ENCODE measurements at places on chromosomes 4 and X.

DNA sequence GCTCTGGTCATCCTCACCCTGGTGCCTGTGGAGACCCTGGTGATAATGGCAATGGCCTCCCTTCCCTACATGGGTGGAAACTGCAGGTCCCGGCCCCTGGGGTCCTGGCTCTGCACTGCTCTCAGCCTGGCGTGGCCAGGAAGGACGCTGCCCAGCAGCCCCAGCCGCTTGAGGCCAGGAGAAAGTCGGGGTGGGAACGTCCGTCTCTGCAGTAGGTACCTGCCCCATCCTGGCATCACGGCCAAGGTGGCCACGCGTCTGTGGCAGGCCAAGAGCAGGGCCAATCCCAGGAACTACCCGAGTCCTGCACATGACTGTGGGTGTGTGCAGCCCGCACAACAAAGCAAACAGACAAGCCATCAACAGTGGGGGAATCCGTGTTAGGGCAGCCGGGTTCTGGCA, 33.8 kb downstream of the FGFRL1 start:
- H3K27ac ChIP-seq: no peak overlapping the region
- H3K4me1 ChIP-seq: peaks cover 7% of the 10 kb centered on the region
- peaks cover 57% of the 10 kb centered on the region for H3K27me3 ChIP-seq
- H3K36me3 ChIP-seq: no peaks in the 10 kb centered on the region
- no peak for DNase-seq

DNA sequence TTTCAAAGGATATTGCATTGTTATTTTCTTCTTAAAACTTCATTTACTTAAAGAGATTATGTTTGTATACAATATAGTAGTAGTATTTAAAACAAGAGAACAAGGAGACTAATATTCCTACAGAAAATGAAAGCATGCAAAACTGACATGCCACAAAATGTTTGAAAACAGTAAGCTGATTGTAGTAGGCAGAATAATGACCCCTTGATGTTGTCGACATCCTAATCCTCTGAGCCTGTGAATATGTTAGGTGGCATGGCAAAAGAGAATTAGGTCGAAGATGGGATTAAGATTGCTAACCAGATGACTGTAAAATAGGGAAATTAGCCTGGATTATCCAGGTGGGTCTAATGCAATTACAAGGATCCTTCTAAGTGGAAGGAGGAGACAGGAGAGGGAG, 522.2 kb upstream of the NR3C2 start:
- DNase-seq: no peak
- H3K27ac ChIP-seq: no peak overlapping the region
- no peak overlapping the region for H3K4me3 ChIP-seq
- H3K27me3 ChIP-seq: no peaks in the 10 kb centered on the region
- peaks cover 5% of the 10 kb centered on the region for H3K4me1 ChIP-seq

- no peak overlapping the region for H3K27ac ChIP-seq
- no peak for DNase-seq
- H3K36me3 ChIP-seq: no peaks in the 10 kb centered on the region
- no peak overlapping the region for H3K4me3 ChIP-seq
These were observed 148.1 kb upstream of the EOLA2 start for GRCh38 chrX:150086371-150086770.

- DNase-seq: no peak
- H3K4me1 ChIP-seq: peaks cover 6% of the 10 kb centered on the region
- H3K36me3 ChIP-seq: no peaks in the 10 kb centered on the region
- no peak overlapping the region for H3K27ac ChIP-seq
- H3K27me3 ChIP-seq: peaks cover 12% of the 10 kb centered on the region
- H3K4me3 ChIP-seq: no peak overlapping the region
These were observed 73.9 kb downstream of the ARHGAP6 start for GRCh38 chrX:11591723-11592346.

DNA sequence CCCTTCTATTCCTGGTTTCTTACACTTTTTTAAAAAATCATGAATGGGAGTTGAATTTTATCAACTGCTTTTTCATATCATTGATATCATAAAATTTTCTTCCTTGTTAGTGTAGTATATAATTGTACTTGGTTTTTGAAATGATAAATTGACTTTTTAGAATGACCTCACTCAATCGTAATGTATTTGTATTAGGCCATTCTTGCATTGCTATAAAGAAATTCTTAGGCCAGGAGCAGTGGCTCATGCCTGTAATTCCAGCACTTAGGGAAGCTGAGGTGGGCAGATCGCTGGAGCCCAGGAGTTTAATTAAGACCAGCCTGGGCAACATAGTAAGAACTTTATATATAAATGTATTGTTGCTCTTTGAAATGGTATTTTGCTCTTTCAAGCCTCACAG, 6.3 kb downstream of the EXOC1 start:
- H3K27me3 ChIP-seq: no peaks in the 10 kb centered on the region
- no peak for DNase-seq
- peaks cover 9% of the 10 kb centered on the region for H3K36me3 ChIP-seq
- H3K4me1 ChIP-seq: peaks cover 3% of the 10 kb centered on the region
- no peak overlapping the region for H3K4me3 ChIP-seq
- no peak overlapping the region for H3K27ac ChIP-seq

GRCh38 chr4:48445704-48446103, 37.4 kb upstream of the SLC10A4 start:
- no peaks in the 10 kb centered on the region for H3K27me3 ChIP-seq
- H3K27ac ChIP-seq: no peak overlapping the region
- no peak for DNase-seq
- H3K4me3 ChIP-seq: no peak overlapping the region

GRCh38 chr4:131584587-131584986, 1564.5 kb upstream of the PCDH10 start:
- H3K4me1 ChIP-seq: no peaks in the 10 kb centered on the region
- no peaks in the 10 kb centered on the region for H3K36me3 ChIP-seq
- no peaks in the 10 kb centered on the region for H3K27me3 ChIP-seq
- DNase-seq: no peak

DNA sequence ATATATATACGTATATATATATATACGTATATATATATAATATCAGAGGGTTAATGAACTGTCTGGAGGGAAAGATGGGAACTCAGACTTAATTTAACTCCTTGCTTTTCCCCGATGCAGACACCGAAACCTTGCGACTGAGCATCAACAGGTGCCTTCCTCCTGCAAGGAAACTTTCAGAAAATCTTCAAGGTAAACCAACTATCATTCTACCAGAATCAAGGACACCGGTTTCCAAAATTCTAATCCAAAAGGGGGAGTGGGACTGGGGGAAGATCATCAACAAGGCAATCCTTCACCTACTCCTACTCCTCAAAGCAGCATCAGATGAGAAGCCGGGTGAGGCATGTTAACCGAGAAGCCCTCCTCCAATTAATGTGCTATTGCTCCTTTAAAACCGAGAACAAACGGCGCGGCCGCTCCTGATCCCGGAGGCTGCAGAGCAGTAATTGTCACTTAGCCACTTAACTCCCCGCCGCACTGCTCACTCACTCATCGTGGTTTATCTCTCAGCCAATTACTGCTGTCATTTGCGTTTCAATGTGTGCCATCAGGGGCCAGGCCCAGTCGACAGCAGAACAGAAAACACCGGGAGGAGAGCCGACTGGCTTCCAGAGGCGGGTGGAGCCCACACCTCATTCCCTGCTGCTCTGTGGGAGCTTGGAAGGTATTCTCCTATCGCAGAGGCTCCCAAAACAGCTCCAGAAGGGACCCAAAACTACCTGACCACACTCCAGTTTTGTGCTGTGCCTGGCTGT, 61.7 kb downstream of the MAML3 start:
- DNase-seq: no peak
- H3K4me1 ChIP-seq: peaks cover 45% of the 10 kb centered on the region
- no peak overlapping the region for H3K27ac ChIP-seq
- no peaks in the 10 kb centered on the region for H3K36me3 ChIP-seq
- H3K27me3 ChIP-seq: no peaks in the 10 kb centered on the region

- no peak for DNase-seq
- H3K4me1 ChIP-seq: peaks cover 25% of the 10 kb centered on the region
- H3K27ac ChIP-seq: no peak overlapping the region
These were observed 362.4 kb downstream of the MID1IP1 start for GRCh38 chrX:39163581-39164126.

DNA sequence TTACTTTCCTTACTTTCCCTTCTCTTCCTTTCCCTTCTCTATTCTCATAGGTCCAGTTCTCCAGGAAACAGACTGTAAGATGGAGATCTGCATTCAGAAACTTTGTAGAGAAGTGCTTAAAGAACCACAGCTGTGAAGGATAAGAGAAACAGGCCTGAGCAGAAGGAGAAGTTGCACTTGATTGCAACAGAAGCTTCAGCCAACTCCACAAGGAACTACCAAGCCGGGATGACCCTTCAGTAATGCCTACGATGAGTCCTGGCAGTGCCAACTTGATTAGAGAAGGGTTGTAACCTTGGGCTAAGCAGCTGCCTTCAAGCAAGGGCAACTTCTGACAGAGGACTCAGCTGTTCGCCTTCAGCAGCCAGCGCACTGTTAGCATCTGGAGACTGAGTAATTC, 413.3 kb upstream of the RASGEF1B start:
- no peak overlapping the region for H3K27ac ChIP-seq
- H3K36me3 ChIP-seq: no peaks in the 10 kb centered on the region
- no peak for DNase-seq
- H3K4me1 ChIP-seq: no peaks in the 10 kb centered on the region
- H3K4me3 ChIP-seq: no peak overlapping the region

GRCh38 chrX:150871341-150871811, 27.1 kb downstream of the CD99L2 start:
- no peaks in the 10 kb centered on the region for H3K27me3 ChIP-seq
- H3K4me3 ChIP-seq: no peak overlapping the region
- DNase-seq: no peak
- peaks cover 37% of the 10 kb centered on the region for H3K4me1 ChIP-seq

- peaks cover 10% of the 10 kb centered on the region for H3K36me3 ChIP-seq
- H3K4me3 ChIP-seq: no peak overlapping the region
- no peaks in the 10 kb centered on the region for H3K27me3 ChIP-seq
These were observed 13.4 kb downstream of the PRPS2 start for GRCh38 chrX:12804655-12805054.

DNA sequence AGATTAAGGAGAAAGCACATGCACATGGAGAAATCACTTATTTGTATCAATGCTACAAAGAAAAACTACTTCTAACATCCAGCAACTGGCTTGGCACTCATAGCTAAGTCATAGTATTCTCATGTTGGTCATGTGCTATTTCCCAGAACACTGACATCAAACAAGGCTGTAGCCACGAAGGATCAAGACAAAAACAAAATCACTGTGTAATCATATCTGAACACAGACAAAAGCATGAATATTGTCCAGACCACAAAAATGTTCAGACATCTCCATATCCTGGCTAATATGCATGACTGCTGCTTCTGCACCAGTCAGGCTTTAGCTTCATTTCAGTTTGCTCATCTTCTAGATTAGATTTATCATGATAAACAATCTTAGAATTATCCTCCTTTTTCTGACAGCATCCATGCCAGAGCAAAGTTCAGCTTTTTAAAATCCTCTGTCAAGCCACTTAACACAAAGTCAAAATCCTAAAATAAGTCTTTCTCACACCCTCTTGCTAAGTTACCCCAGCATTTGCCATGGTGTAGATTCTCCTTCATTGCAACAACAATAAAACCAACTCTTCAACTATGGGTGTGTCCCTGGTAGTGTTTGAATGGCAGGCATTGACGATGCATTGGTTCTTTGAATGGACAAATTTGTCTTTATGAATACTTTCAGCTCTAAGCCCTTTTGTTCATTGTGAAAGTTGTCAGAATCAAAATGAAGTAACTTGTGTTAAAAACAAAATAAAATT, 39.1 kb upstream of the NPFFR2 start:
- H3K27me3 ChIP-seq: no peaks in the 10 kb centered on the region
- no peak for DNase-seq
- H3K36me3 ChIP-seq: no peaks in the 10 kb centered on the region
- no peak overlapping the region for H3K4me3 ChIP-seq
